Activated CD4-positive, alpha-beta T cell treated with anti-CD3 and anti-CD28 coated beads, Interleukin-2, amount 10 ng/mL, durations not matched to agents 24 days and 14 days (primary cell): ENCODE measurements at places on chromosomes 5 and 9. TPM values are rescaled to one million over a fixed set of nuclear protein-coding genes. Genes with fewer than 3 reads are reported as not detected.

DNA sequence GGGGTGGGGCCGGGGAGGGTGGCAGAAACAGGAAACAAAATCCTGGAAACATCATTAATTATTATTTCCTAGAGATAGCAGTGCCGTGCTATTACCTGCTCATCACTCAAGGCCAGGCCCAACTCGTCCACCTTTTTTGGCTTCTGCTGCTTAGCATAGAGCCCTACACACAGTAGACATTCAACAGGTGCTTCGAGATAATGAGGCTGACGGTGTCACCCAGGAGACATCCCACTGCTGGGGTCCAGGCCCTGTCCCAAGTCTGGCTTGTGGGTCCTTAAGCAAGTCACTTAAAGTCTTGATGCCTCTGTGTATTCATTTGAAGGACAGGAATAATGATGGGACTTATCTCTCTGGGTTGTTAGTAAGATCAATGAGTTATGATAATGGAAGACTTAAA is 506.6 kb downstream of the BNC2 start:
- no peak overlapping the region for H3K4me3 ChIP-seq
- DNase-seq = no peak
- H3K4me1 ChIP-seq = no peaks in the 10 kb centered on the region
- no peaks in the 10 kb centered on the region for H3K27me3 ChIP-seq
- no peak overlapping the region for H3K27ac ChIP-seq
- H3K36me3 ChIP-seq = no peaks in the 10 kb centered on the region

DNA sequence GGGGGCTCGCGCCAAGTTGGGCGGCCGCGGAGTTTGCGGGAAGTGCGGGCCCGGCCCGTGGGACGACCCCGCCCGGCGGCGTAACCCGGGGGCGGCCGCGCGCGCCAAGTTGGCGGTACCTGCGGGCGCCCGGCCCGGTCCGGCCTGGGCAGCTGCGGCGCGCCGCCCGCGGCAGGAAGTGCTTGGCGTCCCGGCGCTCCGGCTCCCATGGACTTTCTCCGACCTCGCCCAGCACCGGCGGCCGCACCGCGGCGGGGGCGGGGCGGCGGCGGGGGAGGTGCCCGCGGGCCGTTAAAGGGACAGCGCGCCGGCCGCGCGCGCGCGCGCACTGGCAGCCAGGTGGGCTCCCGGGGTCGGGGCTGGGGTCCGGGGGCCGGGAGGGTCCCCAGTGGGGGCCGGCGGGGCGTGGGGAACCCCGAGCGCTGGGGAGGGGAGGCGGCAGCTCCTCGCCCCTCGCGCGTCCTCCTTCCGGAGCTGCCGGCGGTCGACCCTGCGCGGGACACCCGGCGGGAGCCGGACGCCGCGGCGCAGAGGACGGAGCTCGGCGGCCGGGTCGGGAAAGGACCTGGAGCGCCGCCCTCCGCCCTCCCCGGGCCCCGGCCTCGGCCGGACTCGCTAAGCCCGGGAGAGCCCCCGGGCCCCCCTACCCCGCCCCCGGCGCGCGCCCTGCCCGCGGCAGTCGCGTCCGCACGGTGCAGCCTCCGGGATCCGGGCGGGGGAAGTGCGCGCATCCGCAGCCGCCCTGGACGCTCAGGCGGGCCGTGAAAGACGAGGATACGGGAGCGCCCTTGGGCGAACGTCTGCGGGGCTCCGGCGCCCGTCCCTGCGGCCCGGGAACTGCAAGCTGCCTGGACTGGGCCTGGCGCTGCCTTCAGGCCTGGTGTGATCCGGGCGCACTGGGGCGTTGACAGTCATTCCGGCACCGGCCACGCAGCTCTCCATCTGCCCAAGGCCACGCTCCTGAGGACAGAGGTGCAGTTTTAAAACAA is at the start of gene NACC2:
TSS of gene NACC2 (minus strand) at position 220 of the 989 bp plus-strand sequence. CDS start 44,768 bp downstream, outside the sequence.
- DNase-seq = peak; percentile 82
- H3K27me3 ChIP-seq = peaks cover 15% of the 10 kb centered on the region

- H3K27ac ChIP-seq = peak overlapping the region; percentile 94
- peak; percentile 86 for DNase-seq
- no peaks in the 10 kb centered on the region for H3K27me3 ChIP-seq
- H3K4me3 ChIP-seq = peak overlapping the region; percentile 90
- H3K36me3 ChIP-seq = peaks cover 15% of the 10 kb centered on the region
Observed at GRCh38 chr5:142014911-142015584, 2.2 kb upstream of the GNPDA1 start.

The C9orf152 gene
- not detected in 2 replicates for total RNA-seq
